Immature natural killer cell (primary cell): ENCODE measurements at places on chromosomes 12 and 14. TPM values are rescaled to one million over a fixed set of nuclear protein-coding genes. Genes with fewer than 3 reads are reported as not detected.

Gene OVCH1
- not detected for polyA plus RNA-seq

Gene GNPTAB
- polyA plus RNA-seq, result 253 TPM

Gene SHMT2
- polyA plus RNA-seq, result 49.3 TPM

Gene STYK1
- 1.4 TPM for polyA plus RNA-seq

Gene ZFHX2
- polyA plus RNA-seq, result not detected

Gene RDH5
- polyA plus RNA-seq, result not detected

Gene A2M
- 1.5 TPM for polyA plus RNA-seq

Gene PTPRO
- not detected for polyA plus RNA-seq

Gene PZP
- 0.22 TPM for polyA plus RNA-seq

Gene BICDL1
- not detected for polyA plus RNA-seq

Gene C1QL4
- not detected for polyA plus RNA-seq

- H3K4me3 ChIP-seq, result no peak overlapping the region
- peaks cover 2% of the 10 kb centered on the region for H3K27me3 ChIP-seq
- H3K4me1 ChIP-seq, result no peaks in the 10 kb centered on the region
- no peak overlapping the region for H3K27ac ChIP-seq
- DNase-seq, result no peak
- H3K36me3 ChIP-seq, result no peaks in the 10 kb centered on the region
Measured at GRCh38 chr12:30990776-30991175, 64.2 kb downstream of the TSPAN11 start.

- no peak overlapping the region for H3K4me3 ChIP-seq
- H3K27ac ChIP-seq, result no peak overlapping the region
- no peaks in the 10 kb centered on the region for H3K4me1 ChIP-seq
- DNase-seq, result no peak
- H3K27me3 ChIP-seq, result peaks cover 2% of the 10 kb centered on the region
Measured at GRCh38 chr12:39574378-39574777, 45.2 kb downstream of the ABCD2 start.

GRCh38 chr12:52713960-52714886 is 10.9 kb upstream of the KRT77 start:
- H3K27ac ChIP-seq, result no peak overlapping the region
- peak; percentile 17 for DNase-seq
- peaks cover 16% of the 10 kb centered on the region for H3K4me1 ChIP-seq
- H3K27me3 ChIP-seq, result peaks cover 31% of the 10 kb centered on the region
- H3K36me3 ChIP-seq, result no peaks in the 10 kb centered on the region

DNA sequence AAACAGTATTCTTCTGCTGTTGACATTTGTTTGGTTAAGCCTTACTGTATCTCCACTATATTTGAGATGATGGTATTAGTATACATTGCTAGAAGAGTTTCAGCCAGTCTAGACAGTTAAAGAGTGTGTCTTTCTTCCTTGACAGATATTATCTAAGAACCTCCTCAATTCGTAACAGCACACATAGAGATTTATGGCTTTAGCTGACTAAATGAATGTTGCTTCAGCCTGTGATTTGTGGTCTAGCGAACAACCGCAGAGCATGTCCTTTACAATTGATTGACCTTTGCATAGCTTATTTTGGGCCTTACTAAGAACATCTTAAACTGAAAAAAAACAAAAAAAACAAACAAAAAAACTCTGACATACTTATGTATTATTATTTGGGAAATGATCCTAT is 122.2 kb downstream of the DAAM1 start:
- no peak for DNase-seq
- H3K4me1 ChIP-seq, result peaks cover 5% of the 10 kb centered on the region
- H3K27ac ChIP-seq, result no peak overlapping the region

- no peak for DNase-seq
- no peak overlapping the region for H3K4me3 ChIP-seq
- H3K36me3 ChIP-seq, result no peaks in the 10 kb centered on the region
Measured at GRCh38 chr12:115088328-115088994, 404.5 kb upstream of the TBX3 start.

DNA sequence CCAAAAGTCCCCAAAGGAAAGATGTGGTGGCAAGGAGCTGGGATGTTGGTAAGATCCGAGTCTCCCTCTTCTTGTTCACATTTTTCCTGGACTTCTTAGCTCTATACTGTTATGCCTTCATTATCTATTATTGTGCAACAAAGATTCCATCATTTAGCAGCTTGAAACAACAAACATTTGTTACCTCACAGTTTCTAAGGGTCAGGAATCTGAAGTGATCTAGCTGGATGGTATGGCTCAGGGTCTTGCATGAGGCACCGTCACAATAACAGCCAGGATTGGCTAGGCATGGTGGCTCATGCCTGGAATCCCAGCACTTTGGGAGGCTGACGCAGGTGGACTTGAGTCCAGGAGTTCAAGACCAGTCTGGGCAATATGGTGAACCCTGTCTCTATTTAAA is 51.1 kb upstream of the KRAS start:
- no peak for DNase-seq
- peaks cover 6% of the 10 kb centered on the region for H3K27me3 ChIP-seq
- no peak overlapping the region for H3K4me3 ChIP-seq
- H3K4me1 ChIP-seq, result no peaks in the 10 kb centered on the region

DNA sequence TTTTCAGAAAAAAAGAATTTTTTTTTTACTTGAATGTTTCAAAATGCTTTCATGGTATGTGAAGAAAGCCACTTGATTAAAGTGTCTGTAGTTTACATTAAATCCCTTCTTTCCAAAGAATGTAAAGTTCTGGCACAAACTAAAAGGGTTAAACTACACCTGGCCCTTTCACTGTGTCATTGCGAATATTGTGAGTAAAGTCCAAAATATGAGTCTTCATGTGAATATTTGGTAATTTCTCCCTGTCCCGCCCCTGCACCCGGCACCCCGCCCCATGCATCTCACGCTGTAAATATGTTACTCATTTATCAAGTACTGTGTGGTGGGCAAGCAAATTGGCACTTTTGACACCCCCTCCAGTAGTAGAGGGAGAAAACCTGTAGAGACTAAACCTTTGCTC is 274.7 kb downstream of the TTC6 start:
- no peak overlapping the region for H3K27ac ChIP-seq
- DNase-seq, result no peak
- peaks cover 3% of the 10 kb centered on the region for H3K27me3 ChIP-seq

DNA sequence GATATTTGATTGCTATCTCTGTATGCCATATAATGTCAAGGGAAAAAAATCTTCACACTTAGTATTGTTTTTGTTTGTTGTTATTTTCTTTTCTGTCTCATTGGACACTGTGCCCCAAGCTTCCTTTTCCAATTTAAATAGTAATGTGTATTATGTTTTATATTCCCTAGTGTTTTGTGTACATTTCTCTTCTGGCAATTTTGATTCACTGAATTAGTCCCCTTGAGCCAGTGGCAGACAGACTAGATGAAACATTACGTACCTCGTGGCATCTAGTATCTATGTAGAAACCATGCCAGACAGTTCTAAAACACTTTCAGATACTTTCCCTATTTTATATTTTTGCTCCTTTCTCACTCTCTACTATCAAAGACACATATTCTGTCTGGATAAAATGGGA is at the start of gene OR6C1:
Gene OR6C1 (plus strand): TSS at position 301 of the 400 bp plus-strand sequence. CDS start 6,257 bp downstream, outside the sequence.
- no peak for DNase-seq
- no peaks in the 10 kb centered on the region for H3K36me3 ChIP-seq

- peaks cover 13% of the 10 kb centered on the region for H3K27me3 ChIP-seq
- DNase-seq, result peak; percentile 75
- no peaks in the 10 kb centered on the region for H3K36me3 ChIP-seq
- H3K4me1 ChIP-seq, result peaks cover 36% of the 10 kb centered on the region
- no peak overlapping the region for H3K27ac ChIP-seq
Measured at GRCh38 chr12:120583478-120584030, 2.4 kb upstream of the POP5 start.

DNA sequence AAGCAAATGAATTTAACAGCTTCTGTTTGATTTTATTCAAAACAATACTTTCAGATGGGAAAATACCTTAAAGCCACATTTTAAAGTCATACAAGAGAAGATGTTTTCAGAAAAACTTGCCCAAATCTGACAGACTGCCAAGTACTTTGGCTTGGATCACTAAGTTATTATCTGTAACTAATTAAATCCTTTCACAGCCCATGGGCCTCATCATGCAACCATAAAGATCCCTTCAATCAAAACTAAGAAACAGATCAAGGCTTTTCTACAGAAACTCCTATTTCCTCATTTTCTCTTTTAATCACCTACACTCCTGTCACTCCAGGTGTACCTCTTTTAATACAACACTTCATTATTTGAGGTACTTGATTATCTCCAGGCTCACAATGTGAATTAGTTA is 28.1 kb downstream of the BLTP3B start:
- H3K4me1 ChIP-seq, result peaks cover 42% of the 10 kb centered on the region
- H3K27ac ChIP-seq, result no peak overlapping the region
- H3K27me3 ChIP-seq, result peaks cover 3% of the 10 kb centered on the region
- H3K36me3 ChIP-seq, result peaks cover 5% of the 10 kb centered on the region

- H3K27me3 ChIP-seq, result peaks cover 13% of the 10 kb centered on the region
- H3K27ac ChIP-seq, result no peak within 1 kb of the TSS
- DNase-seq, result no peak
- no peaks in the 10 kb centered on the region for H3K4me1 ChIP-seq
- peaks cover 5% of the 10 kb centered on the region for H3K36me3 ChIP-seq
Measured at GRCh38 chr12:132329036-132329719, at the start of gene GALNT9. Gene GALNT9 (minus strand): TSS chr12:132329589. CDS start chr12:132329203, 386 bp downstream.

- H3K27ac ChIP-seq, result peak overlapping the region; percentile 84
- peaks cover 10% of the 10 kb centered on the region for H3K4me1 ChIP-seq
Measured at GRCh38 chr12:96719660-96720362, 187.2 kb upstream of the NEDD1 start.

DNA sequence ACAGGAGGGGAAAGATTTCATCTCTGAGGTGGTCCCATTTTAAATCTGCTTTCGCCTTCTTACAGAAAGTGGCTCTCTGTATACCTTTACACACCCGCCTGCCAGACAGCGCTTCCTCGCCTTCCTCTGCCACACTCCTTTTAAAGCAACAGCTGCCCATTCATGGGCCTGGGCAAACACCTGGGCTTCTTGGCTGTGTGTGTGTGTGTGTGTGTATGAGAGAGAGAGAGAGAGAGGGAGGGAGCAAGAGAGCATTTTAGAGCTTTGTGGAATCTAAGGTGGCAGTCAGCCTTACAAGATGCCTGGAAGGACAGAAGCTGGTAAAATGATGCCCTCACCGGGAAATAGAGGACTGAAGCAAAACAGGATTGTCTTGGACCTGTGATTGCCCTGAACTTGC is 20.0 kb downstream of the PTHLH start:
- peaks cover 12% of the 10 kb centered on the region for H3K27me3 ChIP-seq
- H3K4me1 ChIP-seq, result no peaks in the 10 kb centered on the region
- H3K4me3 ChIP-seq, result no peak overlapping the region
- H3K27ac ChIP-seq, result no peak overlapping the region
- H3K36me3 ChIP-seq, result no peaks in the 10 kb centered on the region

- H3K4me3 ChIP-seq, result no peak overlapping the region
- no peak for DNase-seq
- H3K27ac ChIP-seq, result no peak overlapping the region
- H3K36me3 ChIP-seq, result no peaks in the 10 kb centered on the region
Measured at GRCh38 chr12:116461060-116461459, 98.1 kb upstream of the MAP1LC3B2 start.

GRCh38 chr12:95304673-95305198 is 87.1 kb downstream of the VEZT start:
- H3K4me3 ChIP-seq, result no peak overlapping the region
- no peak overlapping the region for H3K27ac ChIP-seq
- no peaks in the 10 kb centered on the region for H3K27me3 ChIP-seq
- H3K4me1 ChIP-seq, result peaks cover 14% of the 10 kb centered on the region

- no peaks in the 10 kb centered on the region for H3K27me3 ChIP-seq
- H3K4me3 ChIP-seq, result no peak overlapping the region
- no peak overlapping the region for H3K27ac ChIP-seq
- no peaks in the 10 kb centered on the region for H3K4me1 ChIP-seq
Measured at GRCh38 chr12:106345746-106346145, 11.8 kb upstream of the POLR3B start.

DNA sequence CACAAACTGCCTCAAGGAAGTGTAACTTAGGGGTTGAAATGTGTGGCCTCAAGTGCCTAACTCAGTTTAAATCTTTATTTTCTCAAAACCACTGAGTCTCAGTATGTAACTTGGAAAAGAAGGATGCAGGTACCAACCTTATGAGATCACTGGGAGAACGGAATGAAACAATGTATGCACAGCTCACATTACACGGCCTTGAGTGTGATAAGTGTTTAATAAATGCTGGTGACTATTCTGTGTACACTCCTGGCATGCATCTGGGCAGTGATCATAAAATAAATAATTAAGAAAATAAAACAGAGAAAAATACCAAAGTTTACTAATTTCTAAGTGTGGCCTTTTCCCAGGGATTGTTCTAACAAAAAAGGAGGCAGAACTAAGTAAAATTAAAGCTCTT is 974.5 kb upstream of the FLRT2 start:
- no peaks in the 10 kb centered on the region for H3K27me3 ChIP-seq
- no peak for DNase-seq
- H3K4me1 ChIP-seq, result no peaks in the 10 kb centered on the region
- no peaks in the 10 kb centered on the region for H3K36me3 ChIP-seq
- no peak overlapping the region for H3K4me3 ChIP-seq

DNA sequence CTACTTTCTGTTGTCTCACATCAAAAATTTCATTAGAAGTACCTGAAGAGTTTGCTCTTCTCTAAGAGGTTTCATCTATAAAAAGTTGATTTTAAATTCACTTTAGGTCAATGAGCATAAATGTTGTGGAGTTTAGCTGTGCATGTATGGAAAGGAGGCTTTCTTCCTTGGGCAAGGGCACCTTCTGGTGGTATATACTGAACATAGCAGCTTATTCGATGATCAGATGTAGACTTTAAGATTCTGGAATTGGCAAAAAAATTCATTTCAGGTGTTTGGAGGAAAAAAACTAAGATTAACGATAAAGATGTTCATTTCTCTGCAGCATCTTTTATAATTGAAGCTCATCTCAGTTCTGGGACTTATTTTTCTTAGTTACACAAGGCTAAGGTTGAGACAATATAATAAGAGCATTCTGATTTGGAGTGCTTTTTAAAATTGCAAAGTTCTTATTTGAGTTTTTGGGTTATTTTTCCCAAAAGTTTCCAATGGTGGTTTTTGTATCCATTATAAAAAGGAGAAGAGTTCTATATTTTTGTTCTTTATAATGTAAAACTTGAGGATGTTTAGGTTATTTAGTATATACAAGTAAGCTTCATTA is 46.8 kb downstream of the TMEM117 start:
- no peaks in the 10 kb centered on the region for H3K4me1 ChIP-seq
- no peak overlapping the region for H3K4me3 ChIP-seq
- H3K27ac ChIP-seq, result no peak overlapping the region
- peak; percentile 46 for DNase-seq

GRCh38 chr12:95484524-95484923 is 10.6 kb downstream of the METAP2 start:
- no peak for DNase-seq
- H3K27me3 ChIP-seq, result no peaks in the 10 kb centered on the region
- peaks cover 17% of the 10 kb centered on the region for H3K4me1 ChIP-seq
- H3K36me3 ChIP-seq, result peaks cover 31% of the 10 kb centered on the region
- H3K27ac ChIP-seq, result no peak overlapping the region

DNA sequence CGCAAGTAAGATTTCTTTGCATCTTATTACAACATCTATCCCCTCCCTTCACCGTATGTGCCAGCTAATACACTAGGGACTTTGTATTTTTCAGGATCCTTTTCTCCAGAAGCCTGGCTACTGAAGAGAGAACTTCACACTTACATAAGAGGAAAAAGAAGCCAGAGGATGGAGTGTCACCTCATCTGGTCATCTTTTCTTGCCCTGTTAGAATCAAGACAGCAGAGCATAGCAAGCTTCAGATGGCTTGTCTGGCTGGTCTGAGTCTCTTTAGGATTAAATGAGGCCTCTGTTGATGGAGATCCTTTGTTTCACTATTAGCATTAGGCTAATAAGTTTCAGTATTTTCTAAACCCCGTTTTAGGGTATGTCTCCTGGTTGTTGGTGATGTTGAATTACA is 14.4 kb upstream of the AACS start:
- peaks cover 5% of the 10 kb centered on the region for H3K4me1 ChIP-seq
- no peak overlapping the region for H3K27ac ChIP-seq
- H3K27me3 ChIP-seq, result peaks cover 5% of the 10 kb centered on the region
- no peaks in the 10 kb centered on the region for H3K36me3 ChIP-seq

- peaks cover 29% of the 10 kb centered on the region for H3K36me3 ChIP-seq
- no peak overlapping the region for H3K4me3 ChIP-seq
- H3K27me3 ChIP-seq, result no peaks in the 10 kb centered on the region
- no peak overlapping the region for H3K27ac ChIP-seq
Measured at GRCh38 chr12:51293696-51294095, 23.5 kb upstream of the SMAGP start.
